ENCODE measurements at places on chromosomes 3 and 15. TPM values are rescaled to one million over a fixed set of nuclear protein-coding genes. Genes with fewer than 3 reads are reported as not detected.

- ATAC-seq = no peak
Observed at GRCh38 chr3:67288466-67289106, 290.5 kb downstream of the KBTBD8 start.

DNA sequence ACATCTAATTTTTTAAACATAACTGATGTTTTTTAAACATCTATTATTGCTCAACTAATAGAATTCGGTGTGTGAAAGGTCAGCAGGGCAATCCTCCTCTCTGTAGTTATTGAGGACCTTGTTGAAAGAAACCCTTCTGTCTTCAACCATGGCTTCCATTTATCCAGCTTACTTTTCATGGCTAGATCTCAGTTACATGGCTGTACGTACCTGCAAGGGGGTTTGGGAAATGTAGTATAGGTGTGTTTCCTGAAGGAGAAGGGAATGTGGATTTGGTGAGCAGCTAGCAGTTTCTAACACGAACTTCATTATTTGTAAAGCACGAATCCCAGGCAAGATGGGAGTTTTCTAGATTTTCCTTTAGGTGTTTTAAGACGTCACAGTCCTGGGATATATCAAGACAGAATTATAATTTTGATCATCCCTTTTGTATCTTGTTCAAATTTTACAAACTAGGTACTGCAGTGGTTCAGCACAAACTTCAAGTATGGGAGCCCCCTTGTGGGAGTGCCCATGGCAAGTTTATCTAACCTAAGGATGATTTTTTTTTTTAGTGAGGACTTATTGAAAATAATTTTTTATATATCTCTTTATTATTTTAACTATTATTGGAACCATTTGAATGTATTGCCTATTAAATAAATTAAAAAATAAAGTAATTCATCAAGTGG is 41.6 kb downstream of the FBXL2 start:
- no peak for ATAC-seq

GRCh38 chr15:42365921-42366550 is 6.7 kb downstream of the CAPN3 start:
- no peak for ATAC-seq

DNA sequence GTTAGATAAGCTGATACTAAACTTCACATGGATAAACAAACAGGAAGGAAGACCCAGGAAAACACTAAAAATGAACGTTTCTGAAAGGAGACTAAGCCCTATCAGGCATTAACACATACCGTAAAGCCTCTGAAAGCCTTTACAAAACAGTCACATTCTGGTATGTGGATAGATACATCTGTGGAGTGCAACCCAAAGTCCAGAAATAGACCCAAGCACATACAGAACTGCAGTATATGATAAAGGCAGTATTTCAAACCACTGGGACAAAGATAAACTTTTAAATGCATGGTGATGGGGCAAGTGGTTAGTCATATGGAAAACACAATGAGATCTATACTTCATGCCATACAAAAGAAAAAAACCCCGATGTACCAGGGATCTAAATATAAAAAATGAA is 26.0 kb downstream of the DCBLD2 start:
- no peak for ATAC-seq

DAPK2 gene
- 0.73 TPM for total RNA-seq

DTWD1 gene
- total RNA-seq = 15.3 TPM

BBS4 gene
- total RNA-seq = 30.4 TPM

ZFAND6 gene
- 114 TPM for total RNA-seq

CKMT1A gene
- total RNA-seq = 0.54 TPM

ALPK3 gene
- 0.16 TPM for total RNA-seq
